ENCODE measurements at places on chromosomes 5 and 9.

DNA sequence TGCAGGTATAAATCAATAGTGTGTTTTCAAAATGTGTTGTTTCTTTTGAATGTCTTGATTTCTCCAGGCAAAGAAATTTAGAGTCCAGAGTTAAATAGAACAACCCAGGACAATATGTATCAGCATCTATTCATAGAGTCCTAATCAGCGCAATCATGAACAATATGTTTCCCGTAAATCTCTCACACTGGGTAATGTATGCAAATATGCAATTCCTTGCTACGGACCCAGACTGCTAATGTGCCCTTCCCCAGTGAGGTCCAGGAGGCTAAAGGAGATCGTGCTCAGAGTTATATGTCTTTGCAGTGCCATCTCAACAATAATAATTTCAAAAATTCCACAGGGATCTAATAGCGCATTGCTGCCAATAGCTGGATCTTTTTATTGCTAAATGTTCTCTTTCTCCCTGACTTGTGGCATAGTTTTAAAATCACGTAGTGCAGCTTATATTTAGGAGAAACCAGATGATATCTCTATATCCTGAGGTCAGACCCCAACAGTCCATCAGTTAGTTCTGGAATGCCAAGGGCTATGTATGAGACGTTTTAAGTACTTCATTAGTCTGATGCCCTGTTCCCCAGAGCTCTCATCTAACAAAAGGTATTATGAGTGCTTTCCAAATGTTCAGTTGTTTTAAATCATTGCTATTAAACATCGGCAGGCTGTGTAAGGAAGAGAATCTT, 145.1 kb downstream of the MARCHF11 start:
- no peak for DNase-seq

GRCh38 chr9:121486043-121486442, 13.6 kb downstream of the GGTA1 start:
- no peak for DNase-seq

GRCh38 chr5:132947671-132948070, 15.8 kb downstream of the AFF4 start:
- no peak for DNase-seq

DNA sequence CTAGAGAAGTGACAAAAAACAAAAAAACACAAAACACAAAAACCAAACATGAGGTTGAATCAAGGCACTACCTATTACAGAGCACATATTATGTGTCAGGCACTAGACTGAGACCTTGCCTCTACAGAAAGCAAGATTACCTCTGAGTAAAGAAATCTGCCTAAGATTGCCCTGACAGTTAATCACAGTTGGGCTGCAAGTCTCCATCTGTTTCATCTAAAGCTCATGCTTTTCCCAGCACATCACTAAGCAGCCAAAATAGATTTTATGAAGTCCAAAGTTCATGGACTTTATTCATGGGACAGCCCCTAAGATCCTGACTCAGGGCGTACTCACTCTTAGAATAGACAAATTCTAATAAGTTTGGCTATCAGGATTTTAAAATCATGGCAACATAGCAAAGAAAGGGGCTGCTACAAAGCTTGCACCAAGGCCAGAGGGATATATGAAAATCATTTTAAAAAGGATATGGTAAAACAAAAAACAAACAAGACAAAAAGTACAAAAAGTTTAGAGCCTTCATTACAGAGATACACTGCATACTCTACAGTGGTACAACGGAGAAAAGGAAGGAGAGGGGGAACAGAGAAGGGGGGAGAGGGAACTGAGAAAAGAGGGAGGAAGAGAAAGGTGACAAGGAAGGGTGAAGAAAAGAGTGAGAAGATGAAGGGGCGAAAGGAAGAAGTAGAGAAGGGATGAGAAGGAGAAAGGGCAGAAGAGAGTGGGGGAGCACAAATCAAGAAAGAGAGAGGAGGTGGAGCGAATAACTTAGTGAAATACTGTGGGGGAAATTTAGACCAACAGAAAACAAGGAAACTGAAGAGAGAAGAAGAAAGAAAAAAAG, 58.2 kb downstream of the RICTOR start:
- DNase-seq, result no peak

- DNase-seq, result no peak
These were observed 285.6 kb downstream of the RASEF start for GRCh38 chr9:82777366-82777765.

DNA sequence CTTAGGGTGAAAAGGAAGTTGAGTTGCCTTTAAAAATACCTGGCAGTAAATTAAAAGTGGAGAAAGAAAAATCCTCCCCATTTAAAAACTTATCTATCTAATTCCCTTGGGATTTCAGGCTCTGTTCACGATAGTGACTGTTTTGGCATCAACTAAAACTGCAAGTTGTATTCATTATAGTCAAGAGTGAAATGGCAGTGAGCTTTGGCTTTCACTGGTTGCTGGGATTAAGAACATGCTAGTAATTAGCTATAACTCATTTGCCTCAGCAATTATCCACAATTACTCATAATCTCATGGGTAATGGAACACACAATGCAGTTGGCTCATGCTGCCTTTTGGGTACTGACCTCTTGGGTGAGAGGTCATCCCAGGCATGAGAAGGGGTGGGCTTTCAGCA, 250.1 kb downstream of the GAS1 start:
- DNase-seq, result no peak

DNA sequence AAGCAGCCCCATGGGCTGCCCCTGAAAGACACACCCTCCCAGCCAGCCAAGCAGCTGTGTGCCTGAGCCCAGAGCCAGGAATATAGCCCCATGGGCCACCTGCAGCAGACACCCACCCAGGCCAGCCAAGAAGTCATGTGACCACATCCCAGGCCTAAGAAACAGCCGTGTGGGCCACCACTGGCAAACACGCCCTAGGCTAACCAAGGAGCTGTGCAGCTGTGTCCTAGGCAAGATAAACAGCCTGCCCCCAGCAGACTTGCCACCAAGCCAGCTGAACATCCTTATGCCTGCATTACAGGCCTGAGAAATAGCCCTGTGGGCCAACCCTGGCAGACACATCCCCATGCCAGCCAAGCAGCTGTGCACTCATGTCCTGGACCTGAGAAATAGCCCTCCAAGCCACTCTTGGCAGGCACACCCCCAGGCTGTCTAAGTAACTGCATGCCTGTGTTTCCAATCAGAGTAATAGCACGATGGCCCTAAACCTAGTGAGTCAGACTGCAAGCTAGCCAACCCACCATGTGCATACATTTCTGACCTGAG, 143.0 kb downstream of the ADAMTS6 start:
- no peak for DNase-seq

GRCh38 chr9:114276908-114277821, 45.7 kb upstream of the ORM1 start:
- no peak for DNase-seq

DNA sequence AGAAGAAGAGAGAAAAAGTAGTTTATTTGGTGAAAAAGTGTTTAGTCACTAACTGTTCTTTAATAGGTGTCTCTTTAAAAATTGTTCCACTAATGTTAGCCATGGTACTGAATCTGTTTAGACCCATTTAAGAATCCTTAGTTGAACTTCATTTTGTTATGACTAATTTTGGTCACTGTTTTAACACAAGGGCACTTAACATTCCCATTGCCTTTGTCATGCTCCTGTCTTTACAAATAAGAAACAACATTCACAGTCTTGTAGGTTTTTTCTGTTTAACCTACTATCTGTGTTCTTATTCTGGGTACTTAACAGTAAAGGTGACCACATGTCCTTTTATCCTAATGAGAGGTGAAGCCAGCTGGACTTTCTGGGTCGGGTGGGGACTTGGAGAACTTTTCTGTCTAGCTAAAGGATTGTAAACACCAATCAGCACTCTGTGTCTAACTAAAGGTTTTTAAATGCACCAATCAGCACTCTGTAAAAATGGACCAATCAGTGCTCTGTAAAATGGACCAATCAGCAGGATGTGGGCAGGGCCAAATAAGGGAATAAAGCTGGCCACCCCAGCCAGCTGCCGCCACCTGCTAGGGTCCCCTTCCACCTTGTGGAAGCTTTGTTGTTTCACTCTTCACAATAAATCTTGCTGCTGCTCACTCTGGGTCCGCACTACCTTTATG, 116.7 kb downstream of the WDR70 start:
- DNase-seq, result no peak

DNA sequence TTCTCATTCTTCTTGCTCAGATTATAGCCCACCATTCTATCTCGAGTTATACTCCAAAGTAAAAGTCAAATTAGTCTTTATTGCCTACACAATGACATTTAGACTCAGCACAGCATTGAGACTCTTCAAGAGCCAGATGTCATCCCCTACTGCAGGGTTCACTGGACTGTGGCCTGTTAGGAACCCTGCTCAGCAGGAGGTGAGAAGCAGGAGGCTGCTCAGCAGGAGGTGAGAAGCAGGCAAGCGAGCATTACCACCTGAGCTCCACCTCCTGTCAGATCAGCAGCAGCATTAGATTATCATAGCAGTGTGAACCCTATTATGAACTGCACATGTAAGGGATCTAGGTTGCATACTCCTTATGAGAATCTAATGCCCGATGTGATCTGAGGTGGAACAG, 12.7 kb upstream of the LIFR start:
- no peak for DNase-seq

GRCh38 chr9:18495065-18495464, 21.1 kb downstream of the ADAMTSL1 start:
- DNase-seq, result no peak

DNA sequence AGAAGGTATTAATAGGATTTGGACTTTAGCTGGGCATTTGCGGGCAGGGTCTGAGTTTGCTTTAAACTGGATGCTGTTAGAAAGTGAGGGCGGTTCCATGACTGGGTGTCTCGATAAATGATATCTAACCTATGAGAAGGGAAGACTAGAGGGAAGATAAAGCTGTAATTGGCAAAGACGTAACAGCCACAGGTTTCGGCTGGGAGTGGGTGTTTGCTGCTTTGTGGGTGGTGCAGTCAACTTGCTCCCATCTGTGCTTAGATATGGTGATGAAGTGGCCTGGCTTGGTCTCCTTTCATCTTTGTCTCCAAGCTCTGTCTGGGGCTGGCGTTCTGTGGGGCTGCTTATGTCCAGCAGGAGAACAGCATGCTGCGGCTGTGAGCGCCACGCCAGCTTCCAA, 23.3 kb downstream of the OR2V1 start:
- no peak for DNase-seq

GRCh38 chr5:138752341-138752950, 779 bp upstream of the CTNNA1 start:
- DNase-seq, result no peak

DNA sequence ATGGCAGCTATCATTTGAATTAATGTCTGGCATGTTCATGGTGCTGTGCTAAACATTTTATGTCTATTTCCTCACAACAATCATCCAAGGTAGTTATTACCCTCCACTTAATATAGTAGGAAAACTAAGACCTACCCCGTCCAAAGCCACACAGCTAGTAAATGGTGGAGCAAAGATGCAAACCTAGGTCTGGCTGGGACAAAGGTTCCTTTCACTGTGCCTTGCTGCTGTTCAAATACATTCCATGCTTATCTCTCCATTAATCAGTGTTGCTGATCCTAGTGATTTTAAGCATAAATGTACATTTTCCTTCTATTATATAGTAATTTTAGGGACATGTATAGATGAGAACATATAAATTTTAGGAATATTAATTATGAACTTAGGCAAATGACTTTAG, 38.7 kb downstream of the CCDC125 start:
- no peak for DNase-seq
